Stimulated activated CD4-positive, alpha-beta T cell treated with anti-CD3 and anti-CD28 coated beads, Interleukin-1b, Interleukin-23, amount 100 ng/mL, for 4 hours (primary cell): ENCODE measurements at places on chromosomes 5 and 9.
A peak's percentile ranks its signal among the peaks of the same experiment; 100 is the strongest.

DNA sequence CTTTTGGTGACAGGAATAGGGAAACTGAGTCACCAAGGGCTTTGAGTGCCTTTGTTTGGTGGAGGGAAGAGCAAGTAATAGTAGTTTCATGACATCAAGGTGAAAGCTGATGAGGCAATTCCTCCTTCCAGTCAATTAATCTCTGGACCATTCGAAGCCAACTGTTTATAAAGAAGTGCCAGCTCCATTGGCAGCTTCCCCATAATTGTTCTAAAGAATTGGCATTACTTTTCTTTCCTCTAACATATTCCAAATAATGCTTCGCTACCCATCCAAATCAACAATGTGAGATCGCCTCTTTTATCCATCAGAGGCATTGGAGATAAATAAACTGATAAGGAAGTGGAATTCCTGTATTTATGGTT, 132.4 kb downstream of the NPR3 start:
- no peak for DNase-seq

- DNase-seq: no peak
Observed at GRCh38 chr5:33857037-33857436, 34.8 kb downstream of the ADAMTS12 start.

- DNase-seq: no peak
Observed at GRCh38 chr5:97062046-97062445, 80.4 kb downstream of the LIX1 start.

GRCh38 chr9:16627967-16628366, 242.5 kb downstream of the BNC2 start:
- no peak for DNase-seq

- DNase-seq: peak; percentile 18
Observed at GRCh38 chr9:33676746-33677505, 118.4 kb upstream of the PRSS3 start.

- no peak for DNase-seq
Observed at GRCh38 chr5:114208588-114208987, 153.3 kb upstream of the KCNN2 start.

DNA sequence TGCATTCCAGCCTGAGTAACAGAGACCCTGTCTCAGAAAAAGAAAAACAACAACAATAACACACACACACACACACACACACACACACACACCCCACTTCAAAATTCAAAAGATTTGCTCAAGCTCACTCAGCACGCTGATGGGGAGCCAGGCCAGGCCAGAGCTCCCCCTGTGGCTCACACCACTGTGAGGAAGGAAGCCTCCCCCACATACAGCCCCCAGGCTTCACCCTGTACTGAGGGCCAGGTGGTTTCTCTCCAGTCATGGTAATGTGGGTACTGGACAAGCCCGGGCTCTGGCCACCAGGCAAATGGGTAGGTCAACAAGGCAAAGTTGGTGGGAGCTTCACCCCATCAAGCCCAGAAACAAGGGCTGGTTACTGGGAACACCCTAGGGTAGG, 19.0 kb downstream of the ATOX1 start:
- no peak for DNase-seq
